Posterior cingulate gyrus (tissue), 11 donors: ENCODE measurements at places on chromosomes 7 and 10.
A peak's percentile ranks its signal among the peaks of the same experiment; 100 is the strongest.

DNA sequence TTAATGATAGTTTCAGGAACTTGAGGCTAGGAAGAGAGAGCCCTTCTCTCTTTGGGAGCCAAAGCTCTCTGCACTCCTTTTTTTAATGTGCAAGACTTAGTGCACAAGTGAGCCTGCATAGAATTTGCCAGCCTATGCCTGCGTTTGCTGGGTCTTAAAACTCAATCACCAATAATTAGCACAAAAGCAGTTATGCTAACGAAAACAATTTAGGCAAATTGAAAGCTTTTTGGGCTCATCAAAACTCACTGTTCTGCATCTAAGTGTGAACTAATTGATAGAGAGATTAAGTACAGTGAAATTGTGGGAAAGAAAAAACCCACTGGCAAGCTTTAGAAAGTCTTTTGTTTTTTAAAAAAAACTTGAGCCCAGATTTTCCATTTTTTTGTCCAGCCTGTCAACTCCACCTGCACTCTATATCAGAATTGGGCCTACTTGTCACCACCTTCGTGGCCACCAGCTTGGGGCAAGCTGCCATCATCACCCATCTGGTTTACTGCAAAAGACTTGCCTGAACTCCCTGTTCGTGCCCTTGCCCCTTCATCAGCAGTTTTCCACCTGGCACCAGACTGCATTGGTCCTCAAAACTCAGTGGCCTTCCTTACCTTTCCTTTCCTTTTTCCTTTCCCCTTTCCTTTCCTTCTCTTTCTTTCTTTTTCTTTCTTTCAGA, 37.8 kb downstream of the CRHR2 start:
- no peak for DNase-seq

DNA sequence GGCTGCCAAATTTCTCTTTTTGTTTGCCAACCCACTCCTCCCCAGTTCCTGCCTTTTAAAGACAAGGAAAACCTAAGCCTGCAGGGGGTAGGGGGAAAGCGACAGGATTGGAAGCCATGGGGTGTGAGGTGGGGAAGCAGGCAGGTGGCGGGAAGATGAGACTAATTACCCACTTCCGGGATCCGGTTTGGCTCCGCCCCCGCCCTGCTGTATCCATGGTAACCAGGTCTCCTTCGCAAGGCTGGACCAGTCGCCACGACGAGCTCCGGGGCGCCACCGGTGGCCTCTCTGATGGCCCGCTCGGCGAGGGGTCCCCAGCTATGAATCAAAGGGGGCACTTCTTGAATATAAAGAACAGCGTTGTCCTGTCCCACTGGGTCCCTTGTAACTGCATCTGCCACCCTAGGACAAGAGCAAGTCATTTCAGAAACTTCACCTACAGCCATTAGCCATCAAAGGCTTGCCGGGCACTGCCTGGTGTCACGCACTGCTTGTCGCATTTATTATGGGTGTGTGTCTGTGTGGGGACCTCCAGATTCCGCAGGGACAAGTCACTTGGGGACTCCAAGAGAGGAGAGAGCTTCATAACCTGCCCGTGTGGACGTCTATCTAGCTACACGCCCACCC, 55.4 kb upstream of the LMTK2 start:
- peak; percentile 83 for DNase-seq

GRCh38 chr7:100010901-100011300, 4.5 kb upstream of the ZKSCAN1 start:
- no peak for DNase-seq

DNA sequence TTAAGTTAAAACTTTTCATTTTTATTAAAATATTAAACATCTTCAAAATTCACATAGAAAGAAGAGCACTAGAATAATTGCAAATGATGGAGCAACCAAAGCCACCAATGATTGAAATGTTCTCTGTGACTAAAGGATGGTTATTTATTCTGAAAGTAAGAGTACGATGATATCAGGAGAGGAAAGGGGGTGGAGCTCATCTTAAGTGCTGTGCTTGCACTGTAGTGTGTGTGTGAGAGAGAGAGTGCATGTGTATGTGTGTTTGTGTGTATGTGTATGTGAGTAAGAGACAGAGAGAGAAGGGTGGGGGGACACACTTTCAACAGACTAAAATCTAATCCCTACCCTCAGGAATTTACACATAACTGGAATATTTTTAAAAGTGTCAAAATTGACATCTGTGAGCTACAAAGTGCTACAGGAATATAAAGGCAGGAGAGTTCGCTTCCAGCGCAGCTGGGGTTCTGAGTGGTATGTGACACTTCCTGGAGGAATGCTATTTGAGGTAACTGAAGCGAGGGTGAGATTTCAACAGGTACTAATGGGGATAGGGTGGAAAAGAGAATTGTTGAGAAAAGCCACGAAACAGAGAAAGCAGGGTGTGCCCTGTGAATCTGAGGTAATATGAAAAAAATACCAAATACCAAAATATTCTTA, 57.2 kb upstream of the SMNDC1 start:
- no peak for DNase-seq

GRCh38 chr7:105675934-105676371, 94.7 kb upstream of the EFCAB10 start:
- peak; percentile 67 for DNase-seq

DNA sequence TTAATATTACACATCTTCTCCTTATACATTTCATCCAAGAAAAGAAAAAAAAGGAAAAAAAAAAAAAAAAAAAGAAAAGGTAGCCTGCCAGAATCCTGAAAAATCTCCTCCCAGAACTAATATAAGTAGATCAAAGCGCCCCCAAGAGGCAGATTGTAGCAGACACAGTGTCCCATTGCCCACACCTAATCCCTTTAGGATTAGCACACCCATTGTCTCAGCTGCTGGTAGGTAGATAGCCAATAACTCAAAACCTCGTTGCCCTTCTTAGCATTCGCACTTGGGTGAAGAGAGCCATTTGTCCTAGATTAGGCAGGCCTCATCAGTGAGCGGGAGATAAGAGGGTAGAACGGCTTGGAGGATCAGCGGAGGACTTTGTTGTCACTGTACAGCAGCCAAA, 100.2 kb upstream of the SORCS1 start:
- no peak for DNase-seq

DNA sequence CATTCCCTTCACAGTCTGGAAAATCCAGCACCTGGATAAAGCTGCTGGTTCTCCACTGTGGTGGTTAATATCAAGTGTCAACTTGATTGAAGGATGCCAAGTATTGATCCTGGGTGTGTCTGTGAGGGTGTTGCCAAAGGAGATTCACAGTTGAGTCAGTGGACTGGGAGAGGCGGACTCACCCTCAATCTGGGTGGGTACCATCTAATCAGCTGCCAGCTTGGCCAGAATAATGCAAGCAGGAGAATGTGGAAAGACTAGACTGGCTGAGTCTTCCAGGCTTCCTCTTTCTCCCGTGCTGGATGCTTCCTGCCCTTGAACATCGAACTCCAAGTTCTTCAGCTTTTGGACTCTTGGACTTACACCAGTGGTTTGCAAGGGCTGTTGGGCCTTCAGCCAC, 48.4 kb downstream of the C10orf143 start:
- DNase-seq: no peak

DNA sequence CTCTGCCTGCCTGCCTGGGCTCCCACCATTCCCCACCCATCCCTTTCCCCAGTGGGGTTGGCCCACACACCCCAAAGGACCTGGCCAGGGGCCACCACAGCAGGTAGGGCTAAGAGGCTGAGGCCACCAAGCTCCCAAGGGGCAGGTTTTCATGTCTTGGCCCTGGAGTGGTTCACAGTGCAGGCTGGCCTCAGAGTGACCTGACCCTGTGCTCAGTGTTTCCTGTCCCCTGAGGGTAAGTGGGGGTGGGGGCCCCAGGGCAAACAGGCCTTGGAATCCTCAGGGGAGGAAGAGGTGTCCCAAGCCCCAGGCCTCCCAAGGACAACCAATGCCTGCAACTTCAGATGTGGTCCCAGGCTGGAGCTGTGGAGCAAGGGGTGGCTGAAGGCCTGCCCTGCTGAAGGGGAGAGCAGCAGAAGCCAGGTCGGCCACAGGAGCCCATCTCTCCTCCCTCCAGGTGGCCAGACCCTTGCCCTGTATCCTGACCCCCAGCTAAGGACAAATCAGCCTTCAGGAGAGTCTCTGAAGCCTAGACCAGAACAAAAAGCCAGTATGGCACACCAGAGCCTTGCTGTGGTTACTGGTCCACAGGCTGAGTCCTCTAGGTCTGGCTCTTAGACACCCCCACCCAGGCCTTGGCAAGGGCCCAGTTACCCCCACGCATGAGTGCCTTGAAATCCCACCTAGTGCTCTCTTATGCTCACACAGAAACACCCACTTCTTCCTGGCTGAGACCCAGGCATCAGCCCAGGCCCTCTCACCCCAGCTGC, 27.6 kb downstream of the POLL start:
- DNase-seq: peak; percentile 56

DNA sequence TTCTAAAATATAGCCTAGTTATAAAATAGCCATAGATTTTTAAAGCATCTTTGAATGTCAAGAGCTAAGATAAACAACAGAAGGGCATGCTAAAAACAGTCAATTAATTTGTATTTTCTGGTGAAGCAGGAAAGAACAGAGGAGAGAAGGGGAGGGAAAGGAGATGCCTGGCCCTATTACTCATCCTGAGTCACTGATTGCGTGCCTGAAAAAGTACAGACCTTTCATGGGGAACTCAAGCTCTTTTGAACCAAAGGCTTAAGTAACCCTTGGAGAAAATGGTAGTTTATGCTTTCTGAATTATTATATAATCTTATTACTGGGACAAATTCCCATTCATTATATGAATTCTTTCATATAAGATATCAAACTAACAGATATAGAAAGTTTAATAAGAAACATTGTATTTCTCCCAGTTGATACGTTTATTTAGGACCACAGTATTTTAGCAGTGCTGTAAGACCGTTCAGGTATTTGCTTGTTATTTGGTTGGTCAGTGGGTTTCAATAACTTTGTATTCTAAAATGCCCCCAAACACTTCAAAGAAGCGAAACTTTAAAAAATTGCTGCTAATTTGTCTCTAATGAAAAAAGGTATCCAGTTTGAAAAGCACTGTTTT, 151.3 kb downstream of the HGF start:
- no peak for DNase-seq

DNA sequence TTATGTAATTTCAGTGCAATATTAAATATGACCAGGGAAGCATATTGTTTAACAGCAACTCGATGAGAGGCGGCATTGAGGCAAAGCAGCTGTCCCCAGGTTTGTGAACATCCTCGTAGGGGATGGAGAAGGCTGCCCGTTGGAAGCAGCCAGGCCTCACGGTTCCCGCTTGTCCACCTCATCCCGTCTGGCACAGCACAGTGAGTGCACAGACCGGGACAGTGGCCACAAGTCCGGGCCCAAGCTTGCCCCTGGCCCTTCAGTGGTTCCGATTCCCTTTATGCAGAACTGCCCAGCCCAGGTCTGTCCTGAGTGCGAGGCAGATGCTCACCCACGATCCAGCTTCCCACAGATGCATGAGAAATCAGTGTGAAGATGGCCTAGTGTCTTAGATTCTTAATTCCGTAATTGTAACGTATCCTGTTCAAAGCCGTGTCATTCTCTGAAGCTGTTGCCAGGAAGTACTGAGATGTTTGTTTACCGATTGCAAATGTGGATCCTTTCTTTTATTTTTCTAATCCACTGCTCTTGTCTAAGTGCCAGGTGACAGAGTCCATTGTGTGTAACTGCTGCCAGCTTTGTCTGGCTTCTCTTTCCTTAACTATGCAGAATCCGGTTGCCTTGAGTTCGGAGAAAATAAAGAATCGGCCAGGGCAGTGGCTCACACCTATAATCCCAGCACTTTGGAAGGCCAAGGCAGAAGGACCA, 35.5 kb downstream of the PFKP start:
- DNase-seq: peak; percentile 89

DNA sequence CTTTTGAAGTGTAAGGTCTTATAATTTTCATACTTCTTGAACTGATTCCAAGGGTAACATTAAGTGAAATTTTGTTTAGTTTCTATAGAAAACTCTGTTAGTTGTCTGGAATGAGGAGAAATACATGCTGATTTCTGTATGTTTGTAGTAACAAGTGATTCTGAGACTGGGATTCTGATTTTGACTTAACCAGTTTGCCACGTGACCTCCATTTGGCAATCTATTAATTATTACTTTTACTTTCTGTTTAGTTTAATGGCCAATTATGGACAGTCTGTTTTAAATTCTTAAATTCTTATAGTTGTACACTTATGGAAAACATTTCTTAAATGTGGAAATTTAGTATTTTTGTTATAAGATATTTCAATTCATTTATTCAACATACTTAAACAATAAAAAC, 163.1 kb downstream of the ADK start:
- DNase-seq: no peak

DNA sequence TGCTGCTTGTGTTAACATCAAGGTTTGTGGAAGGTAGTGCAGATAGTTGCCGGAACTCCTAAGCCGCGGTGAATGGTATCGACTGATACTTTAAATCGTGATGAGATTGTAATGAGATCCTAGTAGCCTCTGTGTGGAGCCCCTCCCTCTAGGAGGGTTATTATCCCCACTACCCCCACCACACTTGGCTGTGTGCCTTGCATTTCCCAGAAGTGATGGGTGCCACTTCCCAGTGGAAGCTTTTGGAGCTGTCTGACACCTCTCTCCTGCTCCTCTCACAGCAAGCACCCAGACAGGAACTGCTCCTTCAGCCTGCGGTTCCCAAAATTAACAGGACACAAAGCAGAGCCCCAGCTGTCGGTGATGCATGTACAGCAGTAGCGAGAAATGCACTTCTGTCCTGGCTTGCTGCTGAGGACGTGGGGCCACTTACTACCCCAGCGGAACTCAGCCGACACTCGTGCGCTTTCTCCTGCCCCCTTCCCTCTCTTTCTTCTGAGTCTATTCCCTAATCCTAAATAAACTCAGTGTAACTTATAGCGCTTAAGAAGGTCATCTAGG, 52.5 kb downstream of the PRKAG2 start:
- no peak for DNase-seq
